ENCODE measurements at places on chromosomes 7 and 10.

GRCh38 chr10:79542626-79543025 lies 17.6 kb downstream of the SFTPA2 start:
- no peak for DNase-seq

- no peak for DNase-seq
Measured at GRCh38 chr10:29012926-29013554, 275.8 kb upstream of the LYZL1 start.

DNA sequence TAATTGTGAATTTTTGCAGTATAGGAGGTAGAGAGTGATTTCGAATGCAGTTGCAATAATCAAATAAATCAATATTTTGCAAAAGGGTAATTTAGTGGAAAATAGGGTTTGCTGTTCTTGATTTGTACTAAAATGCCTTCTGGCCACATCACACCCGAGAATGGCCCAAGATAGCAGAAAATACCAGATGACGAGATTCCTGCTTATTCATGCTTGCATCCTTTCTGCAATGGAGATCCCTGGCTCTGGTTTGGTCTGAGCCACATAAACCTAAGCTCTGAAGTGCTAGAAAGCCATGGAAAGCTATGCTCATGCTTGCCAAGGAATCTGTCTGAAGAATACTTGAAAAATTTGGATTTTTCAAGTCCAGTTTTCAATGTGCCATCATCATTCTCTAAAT lies 634.2 kb upstream of the COBL start:
- peak; percentile 0 for DNase-seq

DNA sequence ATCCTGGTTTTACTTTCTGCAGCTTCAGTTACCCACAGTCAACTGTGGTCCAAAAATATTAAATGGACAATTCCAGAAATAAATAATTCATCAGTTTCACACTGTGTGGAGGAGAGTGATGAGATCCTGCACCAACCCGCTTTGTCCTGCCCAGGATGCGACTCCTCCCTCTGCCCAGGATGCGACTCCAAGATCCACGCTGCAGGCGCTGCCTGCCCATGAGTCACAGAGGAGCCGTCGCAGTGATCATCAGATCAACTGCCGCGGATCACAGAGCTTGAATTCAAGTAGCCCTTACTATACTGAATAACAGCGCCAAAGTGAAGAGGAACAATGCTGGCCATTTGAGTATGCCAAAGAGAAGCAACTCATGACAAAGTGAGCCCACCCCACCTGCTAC lies 61.5 kb downstream of the GRB10 start:
- peak; percentile 20 for DNase-seq

DNA sequence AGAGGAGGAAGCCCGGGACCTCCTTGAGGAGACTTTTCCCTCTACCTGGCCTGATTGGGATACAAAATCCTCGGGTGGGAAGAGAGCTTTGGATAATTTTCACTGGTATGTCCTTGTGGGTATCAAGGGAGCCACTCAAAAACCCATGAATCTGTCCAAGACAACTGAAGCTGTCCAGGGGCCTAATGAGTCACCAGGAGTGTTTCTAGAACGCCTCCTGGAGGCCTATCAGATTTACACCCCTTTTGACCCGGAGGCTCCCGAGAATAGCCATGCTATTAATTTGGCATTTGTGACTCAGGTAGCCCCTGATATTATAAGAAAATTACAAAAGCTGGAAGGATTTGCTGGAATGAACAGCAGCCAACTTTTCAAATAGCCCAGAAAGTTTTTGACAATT lies 38.6 kb downstream of the ZNF25 start:
- no peak for DNase-seq

- DNase-seq, result no peak
Measured at GRCh38 chr10:123428391-123428790, 237.8 kb upstream of the GPR26 start.

DNA sequence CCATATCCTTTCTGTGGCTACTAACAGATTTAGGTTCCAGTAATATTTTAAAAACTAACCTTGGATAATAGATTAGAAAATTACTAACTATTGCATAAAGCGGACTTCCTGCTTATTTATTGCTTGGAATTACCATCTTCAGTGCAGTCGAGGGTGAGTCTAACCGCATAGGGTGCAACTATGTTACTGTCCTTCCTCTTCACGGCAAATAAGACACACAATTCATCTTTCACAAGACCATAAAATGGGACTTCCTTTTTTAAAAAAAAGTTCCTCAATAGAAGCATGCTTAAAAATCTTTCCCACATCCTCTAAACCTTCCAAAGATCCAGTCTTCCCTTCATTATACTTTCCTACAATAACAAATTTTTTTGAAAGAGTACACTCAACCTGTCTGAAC lies 2.1 kb downstream of the SLC25A40 start:
- no peak for DNase-seq

DNA sequence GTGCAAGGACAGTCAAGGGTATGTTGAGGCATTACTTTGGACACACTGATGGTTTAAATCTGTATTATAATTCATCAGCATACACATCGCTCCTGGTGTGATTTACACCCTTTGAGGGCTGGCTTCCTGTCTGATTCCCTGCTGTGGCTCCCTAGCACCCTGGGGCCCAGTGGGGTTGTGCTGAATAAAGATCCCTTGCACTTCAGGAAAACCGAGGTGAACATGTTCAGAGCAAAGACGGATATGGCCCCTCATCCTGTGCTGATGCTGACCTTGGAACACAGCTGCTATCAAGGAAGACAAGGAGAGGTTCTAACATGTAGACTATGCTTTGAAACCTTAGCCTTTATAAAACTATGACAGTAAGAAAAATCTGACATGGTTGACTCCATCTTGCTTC lies 84.6 kb upstream of the UNC5B start:
- no peak for DNase-seq

GRCh38 chr10:132665946-132666704 lies 119.8 kb downstream of the NKX6-2 start:
- DNase-seq, result peak; percentile 87

DNA sequence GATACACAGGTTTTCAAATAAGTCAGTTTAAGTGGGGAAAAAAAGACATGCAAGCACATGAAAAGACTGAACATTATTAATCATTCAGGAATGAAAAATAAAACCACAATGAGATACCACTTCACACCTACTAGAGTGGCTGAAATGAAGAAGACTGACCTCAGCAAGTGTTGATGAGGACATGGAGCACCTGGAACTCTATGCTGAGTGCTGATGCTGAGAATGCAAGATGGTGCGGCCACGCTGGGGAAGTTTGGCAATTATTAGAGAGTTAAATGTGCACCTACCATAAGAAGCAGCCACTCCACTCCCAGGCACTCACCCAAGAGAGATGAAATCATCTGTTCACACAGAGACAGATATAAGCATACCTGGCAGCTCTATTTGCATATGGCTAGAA lies 32.9 kb upstream of the ELFN1 start:
- DNase-seq, result no peak

DNA sequence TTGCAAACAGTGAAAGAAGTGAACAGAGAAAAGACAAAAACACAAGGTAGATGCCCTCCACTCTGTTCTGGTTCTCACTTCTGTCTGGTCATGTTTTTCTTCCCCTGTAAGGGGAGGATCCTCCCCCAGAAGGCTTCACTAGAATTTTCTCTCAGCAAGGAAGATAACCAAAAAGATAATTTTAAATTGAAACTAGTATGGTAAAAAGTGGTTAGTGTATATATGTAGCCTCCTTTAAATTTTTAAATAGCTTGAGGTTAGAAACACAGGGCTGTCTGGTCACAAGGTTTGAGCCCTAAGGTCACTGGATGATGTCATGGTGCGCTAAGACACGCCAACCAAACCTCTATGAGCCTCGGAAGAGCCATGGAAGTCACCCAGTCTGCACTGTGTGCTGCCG lies 5.6 kb upstream of the PKD1L1 start:
- no peak for DNase-seq

DNA sequence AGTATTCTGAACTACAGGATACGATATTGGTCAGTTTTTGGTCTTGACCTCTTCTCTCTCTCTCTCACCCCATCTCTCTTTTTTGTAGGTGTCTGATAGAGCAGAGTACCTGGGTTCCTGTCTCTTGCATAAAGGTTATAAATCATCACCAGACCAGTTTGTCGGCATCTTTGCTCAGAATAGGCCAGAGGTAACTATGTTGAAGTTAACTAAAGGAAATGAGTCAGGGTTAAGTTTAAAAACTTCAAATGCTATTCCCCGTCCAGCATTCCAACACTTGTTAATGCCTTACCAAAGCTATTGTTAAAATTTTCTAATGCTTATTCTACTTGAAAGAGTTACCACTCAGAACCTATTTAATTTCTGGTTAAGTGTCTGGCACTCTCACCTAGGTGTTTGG lies 30.7 kb downstream of the ACSL5 start:
- DNase-seq, result no peak

GRCh38 chr7:43625980-43626379 lies 43.1 kb downstream of the STK17A start:
- no peak for DNase-seq

GRCh38 chr7:126803990-126804389 lies 448.8 kb downstream of the GRM8 start:
- DNase-seq, result no peak

GRCh38 chr10:126504063-126504760 lies 115.9 kb upstream of the ADAM12 start:
- DNase-seq, result peak; percentile 79

DNA sequence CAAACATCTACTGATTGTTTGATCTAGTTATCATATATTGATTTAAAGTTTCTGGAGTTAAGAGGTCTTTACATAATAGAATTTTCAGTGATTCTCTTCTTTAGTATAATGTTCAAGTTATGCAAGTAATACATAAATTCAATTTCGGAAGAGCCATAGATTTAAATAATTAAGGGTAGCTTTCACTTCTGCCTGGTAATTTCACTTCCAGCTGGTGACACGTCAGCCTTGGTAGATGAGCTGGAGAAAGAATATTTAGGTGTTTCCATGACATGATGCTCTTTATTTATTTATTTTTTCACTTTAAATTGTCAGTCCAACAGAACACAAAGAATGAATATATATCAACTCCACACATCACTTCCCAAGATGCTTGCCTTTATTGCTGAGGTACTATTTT lies 5.2 kb upstream of the OTUD1 start:
- no peak for DNase-seq

- DNase-seq, result no peak
Measured at GRCh38 chr7:133003052-133003910, 78.6 kb downstream of the CHCHD3 start.

- DNase-seq, result no peak
Measured at GRCh38 chr7:128176696-128177095, 64.4 kb upstream of the LEP start.

DNA sequence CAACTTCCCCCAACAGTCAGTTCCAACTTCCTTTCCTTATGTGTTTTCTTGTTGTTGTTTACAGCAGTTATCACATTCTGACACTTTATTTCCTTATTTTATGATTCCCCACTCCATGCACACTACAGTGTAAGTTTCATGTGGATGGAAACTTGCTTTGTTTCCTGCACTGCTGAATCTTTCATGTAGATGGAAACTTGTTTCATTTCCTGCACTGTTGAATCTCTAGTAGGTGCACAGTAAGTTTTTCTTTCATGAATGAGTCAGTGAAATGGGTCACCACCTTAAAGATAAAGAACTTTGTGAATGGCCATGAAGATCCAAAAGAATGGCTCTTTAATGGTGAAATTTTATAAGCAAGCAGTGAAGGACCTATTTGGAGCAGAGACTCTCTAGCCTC lies 61.4 kb downstream of the SHOC2 start:
- DNase-seq, result no peak

- no peak for DNase-seq
Measured at GRCh38 chr10:482051-482501, 207.4 kb downstream of the DIP2C start.

- DNase-seq, result no peak
Measured at GRCh38 chr10:11279314-11279713, 261.6 kb downstream of the CELF2 start.

GRCh38 chr7:67553378-67553777 lies 556.7 kb downstream of the TYW1 start:
- DNase-seq, result no peak

- no peak for DNase-seq
Measured at GRCh38 chr10:115942101-115942500, 330.9 kb downstream of the GFRA1 start.

GRCh38 chr10:46542567-46543465 lies 13.6 kb downstream of the GPRIN2 start:
- no peak for DNase-seq

DNA sequence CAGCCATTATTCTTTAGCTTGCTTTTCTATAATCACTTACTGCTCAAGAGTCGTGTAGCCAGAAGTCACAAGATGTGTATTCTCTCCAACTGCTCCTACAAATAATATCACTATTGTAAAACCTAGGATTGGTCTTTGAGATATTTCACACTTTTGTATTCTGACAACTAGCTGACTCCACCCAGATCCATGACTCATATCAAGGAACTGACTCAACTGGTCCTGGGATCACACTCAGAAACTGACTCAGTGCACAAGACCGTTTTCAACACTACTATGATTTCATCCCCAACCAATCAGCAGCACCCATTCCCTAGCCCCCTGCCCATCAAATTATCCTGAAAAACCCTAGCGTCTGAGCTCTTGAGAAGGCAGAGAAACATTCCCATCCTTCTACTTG lies 56.5 kb upstream of the ORC5 start:
- peak; percentile 13 for DNase-seq

DNA sequence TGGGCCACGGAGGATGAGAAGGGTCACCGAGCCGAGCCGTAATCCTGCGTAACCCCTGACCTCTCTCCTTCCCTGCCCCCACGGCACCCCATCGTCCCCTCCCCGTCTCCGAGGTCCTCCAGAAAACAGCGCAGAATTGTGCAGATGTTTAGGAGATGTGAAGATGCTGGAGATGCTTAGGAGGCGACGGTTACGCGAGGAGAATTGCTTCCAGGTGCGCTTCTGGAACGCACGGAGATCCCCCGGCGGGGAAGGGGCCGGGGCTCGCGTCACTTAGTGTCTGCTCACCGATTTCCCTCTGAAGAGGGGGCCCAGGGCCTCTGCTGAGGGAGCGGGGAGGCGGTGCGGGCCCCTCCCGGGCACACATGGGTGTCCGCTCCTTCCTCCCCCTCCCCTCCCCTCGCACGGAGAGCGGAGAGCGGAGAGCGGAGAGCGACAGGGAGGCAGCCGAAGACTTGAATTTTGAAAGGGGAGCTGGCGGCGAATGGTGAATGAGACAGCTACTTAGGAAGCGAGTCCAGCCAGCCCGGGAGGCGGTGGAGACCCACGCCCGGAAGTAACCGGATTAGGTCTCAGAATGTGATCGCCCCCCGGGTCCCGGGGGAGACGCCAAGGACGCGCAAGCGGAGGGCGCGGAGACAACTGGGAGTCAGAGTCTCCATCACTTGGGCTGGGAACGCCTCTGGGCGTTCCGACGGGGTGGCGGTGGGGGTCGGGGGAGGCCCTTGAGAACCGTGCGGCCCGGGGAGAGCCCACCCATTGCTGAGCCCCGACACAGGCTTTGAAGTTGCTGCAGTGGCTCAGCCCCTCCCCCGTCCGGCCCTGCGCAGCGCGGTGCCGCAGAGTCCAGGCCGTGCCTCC lies 8.7 kb upstream of the EN2 start:
- no peak for DNase-seq

DNA sequence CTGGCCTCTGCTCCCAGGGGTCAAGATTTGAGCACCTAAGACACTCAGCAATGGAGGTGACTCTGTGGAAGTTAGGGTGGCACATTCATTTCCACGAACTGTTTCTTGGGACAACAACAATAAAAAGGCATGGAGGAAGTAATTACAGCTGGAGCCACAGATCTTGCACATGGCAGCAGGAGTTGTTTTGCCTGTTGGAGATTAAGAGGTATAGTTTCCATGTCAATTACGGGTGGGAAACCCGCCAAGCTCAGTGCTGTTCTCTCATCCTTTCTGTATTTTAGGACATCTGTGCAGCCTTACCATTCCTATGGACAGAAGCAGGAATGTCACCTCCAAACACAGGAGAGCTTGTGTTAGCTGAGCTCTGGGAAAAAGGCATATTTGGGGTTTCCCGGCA lies 201.2 kb downstream of the SNX10 start:
- no peak for DNase-seq
